ENCODE measurements at places on chromosomes 1 and 21.

GRCh38 chr1:205840146-205840923 is 9.6 kb downstream of the PM20D1 start:
- no peak for DNase-seq

DNA sequence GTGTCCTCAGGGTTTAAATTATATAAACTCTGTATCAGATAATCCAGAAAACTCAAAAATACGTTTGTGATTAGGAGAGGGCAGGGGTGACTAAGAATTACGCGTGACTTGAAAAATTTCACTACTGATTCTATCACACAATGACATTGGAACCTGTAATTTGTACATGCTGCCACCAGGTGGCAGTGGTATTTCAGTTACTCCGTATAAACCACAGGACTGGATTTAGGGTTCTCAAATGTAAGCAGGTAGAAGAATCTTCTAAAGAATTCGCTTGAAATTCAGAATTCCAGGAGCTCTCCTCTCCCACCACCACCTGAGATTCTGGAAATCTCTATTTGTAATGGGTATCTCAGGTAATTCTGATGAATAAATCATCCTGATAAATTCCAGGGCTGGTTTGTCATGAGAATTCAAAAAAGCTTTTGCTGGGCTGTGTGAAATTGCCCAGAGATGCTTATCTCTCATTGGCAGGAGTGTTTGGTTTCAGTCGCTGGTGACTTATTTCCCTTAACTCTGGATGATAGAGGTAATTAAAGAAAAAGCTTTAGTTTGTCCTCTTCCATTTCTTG is 1.7 kb upstream of the KRTAP7-1 start:
- DNase-seq = peak; percentile 65

GRCh38 chr1:101081496-101082488 is 56.2 kb upstream of the DPH5 start:
- DNase-seq = no peak

DNA sequence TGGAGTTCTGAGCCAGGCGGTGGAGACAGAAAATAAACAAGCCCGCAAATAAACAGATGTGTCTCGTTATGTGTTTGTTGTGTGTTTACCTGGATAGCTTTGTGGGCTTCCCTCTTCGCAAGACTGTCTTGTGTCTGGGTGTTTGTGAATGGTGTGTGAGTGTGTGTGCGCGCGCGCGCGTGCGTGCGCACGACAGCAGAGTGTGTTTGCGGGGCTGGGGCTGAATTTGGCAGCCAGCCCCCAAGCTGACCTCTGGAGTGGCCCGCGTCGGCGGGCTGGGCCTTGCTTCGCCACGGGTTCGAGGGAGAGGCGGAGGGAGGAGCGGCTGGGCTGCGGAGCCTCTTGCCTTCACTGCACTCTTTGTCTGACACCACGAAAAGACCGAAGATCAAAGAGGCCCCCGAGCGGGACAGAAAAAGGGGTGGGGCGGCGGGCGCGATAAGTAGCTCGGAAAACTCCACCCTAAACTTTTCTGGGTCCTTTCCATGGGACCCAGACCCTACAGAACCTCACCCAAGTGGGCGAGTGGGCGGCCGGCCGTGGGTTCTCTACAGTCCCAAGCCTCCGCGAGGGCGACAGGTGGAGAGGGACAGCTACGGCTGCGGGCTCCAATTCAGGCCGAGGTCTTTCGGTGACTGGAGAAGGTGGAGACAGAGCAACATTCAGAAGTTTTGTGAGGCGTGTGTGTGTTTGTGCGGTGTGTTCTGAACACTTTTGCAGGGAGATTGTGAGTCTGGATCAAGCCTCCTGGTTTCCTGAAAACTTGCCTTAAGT is 14.5 kb downstream of the PAX7 start:
- DNase-seq = no peak

GRCh38 chr1:224894915-224895314 is 34.6 kb upstream of the DNAH14 start:
- DNase-seq = peak; percentile 5

- DNase-seq = no peak
Observed at GRCh38 chr1:39147099-39148025, 57.1 kb upstream of the MACF1 start.

- no peak for DNase-seq
Observed at GRCh38 chr1:48908606-48909005, 131.9 kb upstream of the BEND5 start.

GRCh38 chr1:25799352-25799934 is 550 bp upstream of the SELENON start:
- no peak for DNase-seq

DNA sequence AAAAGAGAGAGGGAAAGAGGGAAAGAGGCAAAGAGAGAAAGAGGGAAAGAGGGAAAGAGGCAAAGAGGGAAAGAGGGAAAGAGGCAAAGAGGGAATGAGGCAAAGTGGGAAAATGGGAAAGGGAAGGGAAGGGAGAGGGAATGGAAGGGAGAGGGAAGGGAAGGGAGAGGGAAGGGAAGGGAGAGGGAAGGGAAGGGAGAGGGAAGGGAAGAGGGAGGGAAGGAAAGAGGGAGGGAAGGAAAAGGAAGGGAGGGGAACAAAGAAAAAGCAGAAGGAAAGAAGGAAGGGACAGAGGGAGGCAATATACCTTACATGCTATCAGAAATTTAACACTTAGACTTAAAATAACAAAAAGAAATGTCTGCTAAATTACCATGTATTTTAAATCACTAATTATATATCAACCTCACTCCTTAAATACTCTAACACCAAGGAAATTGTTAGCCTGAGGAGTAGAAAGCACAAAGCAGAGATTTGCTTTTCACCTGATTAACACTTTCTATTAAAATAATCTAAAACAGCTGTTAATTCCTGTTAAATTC is 41.8 kb downstream of the DUSP10 start:
- DNase-seq = no peak

GRCh38 chr1:16015491-16015890 is 2.4 kb downstream of the HSPB7 start:
- no peak for DNase-seq

DNA sequence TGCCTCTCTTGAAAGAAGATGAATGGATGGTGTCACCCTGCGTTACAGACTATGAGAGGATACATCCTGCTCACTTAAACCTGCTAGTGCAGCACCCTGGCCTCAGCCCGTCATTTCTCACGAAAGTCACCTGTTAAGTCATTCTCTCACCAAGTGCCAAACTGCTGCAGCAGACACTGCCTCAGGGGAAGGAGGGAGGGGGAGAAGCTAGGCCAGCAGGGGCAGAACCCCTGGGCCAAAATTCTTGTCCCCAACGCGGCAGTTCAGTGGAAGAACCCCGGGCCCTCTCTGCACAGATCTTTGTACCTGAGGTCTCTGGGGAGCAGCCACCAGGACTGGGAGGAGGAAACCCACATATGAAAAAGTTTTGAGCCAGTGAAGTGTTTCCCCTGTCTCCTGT is 37.6 kb downstream of the SYT6 start:
- DNase-seq = no peak

GRCh38 chr1:93692026-93692425 is 10.4 kb upstream of the BCAR3 start:
- no peak for DNase-seq

- DNase-seq = no peak
Observed at GRCh38 chr1:109794319-109795132, 30.8 kb upstream of the EPS8L3 start.

GRCh38 chr21:41703857-41704501 is 62.9 kb downstream of the RIPK4 start:
- DNase-seq = no peak

- peak; percentile 61 for DNase-seq
Observed at GRCh38 chr1:114353262-114353661, 157.7 kb downstream of the TRIM33 start.

DNA sequence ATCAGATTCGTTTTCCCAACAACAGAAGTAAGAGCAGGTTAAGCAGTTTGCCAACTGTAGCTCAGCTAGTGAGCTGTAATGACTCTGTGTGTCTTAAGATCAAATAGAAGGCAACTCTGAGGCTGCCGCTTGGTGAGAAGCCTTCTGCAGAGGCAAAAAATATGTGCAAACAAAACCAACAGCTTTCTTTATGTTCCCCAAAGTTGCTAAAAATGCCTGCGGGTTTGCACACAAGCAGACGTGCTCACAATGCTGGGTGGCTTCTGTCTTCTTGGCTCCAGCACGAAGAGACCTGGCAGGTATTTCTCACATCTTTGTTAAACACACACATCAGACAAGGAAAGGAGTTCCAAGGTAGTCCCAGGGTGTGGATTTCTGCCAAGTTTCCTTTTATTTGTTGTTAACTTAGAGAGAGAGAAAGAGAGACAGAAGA is 158.9 kb upstream of the JUN start:
- DNase-seq = no peak

DNA sequence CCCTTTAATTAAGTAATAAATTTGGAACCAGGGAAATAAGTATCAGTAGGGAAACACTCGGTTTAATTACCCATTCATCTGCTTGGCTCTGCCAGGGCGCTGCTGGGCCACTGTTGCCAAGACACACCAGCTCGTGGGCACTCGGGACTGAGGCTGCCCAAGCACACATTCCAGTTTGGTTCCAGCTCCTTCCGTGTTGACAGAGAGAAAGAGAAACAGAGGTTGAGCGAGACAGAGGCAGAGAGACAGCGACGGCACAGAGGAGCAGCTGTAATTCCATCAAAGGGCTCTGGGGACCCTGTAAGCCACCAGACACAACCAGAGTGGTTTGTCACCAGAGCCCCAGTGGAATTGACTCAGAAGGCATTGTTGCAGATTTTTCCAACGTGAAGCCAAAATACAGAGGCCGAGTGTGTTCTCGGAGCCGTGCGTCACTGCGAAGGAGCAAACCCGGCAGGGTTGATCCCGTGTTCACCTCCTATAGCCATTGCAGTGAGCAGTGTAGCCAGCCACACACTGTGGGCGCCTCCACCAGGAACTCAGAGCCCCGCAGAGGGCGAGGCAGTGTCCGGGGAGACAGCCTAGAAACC is 33.5 kb downstream of the SYF2 start:
- DNase-seq = no peak

DNA sequence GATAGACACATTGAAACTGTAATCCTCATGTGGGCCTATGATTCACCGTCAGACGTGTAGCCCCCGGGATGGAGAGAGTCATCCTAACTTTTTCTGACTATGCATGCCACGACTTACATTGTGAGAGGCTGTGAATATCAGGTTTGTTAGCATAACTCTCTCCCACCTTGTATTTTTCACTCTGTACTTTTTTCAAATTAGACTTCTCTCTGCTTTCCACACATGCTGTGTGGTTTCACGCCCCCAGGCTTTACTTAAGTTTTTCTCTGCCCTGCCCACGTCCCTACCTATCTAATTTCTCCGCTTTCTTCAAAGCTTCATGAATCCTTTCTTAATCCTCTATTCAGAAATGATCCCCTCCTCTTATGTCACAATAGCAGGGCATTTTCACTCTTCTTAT is 3.4 kb upstream of the NCAM2 start:
- no peak for DNase-seq

GRCh38 chr1:19654886-19655717 is 9.6 kb upstream of the HTR6 start:
- no peak for DNase-seq

- DNase-seq = no peak
Observed at GRCh38 chr1:229751610-229752009, 125.6 kb downstream of the URB2 start.

- no peak for DNase-seq
Observed at GRCh38 chr21:36985751-36986594, 19.5 kb upstream of the HLCS start.

DNA sequence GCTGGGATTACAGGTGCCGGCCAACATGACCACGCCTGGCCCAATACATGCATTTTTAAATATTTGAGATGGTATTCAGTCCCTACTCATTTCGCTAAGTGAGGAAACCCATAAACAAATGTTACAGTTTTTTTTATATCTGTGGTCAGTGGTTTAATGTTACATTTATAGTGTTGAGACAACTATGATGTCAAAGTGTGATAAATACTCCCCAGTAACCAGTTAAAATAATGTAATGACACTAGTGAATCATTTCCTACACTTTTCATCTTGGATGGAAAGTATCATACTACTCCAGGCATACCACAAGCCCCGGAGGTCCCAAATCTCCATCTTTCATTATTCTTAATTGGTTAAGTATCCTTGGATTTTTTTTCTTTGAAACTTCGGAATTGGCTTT is 87.5 kb upstream of the KIF26B start:
- DNase-seq = no peak

- no peak for DNase-seq
Observed at GRCh38 chr1:3831689-3832088, 25.3 kb downstream of the CEP104 start.

DNA sequence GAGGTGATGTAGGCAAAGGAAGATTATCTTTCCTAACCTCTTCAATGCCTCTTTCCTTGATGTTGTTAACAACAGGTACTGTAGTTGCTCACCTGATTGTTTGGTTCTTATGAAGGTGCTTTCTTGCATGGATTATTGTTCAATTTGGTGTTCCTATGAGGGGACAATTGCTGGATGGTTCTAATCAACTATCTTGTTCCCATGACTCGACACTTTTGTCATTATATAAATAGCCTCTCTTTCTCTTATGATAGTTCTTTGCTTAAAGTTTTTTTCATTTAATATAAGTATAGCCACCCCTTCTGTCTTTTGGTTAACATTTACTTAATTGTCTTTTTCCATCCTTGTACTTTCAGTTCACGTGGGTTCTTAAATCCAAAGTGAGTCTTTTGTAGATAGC is 35.5 kb downstream of the OR10R2 start:
- DNase-seq = no peak

- peak; percentile 53 for DNase-seq
Observed at GRCh38 chr1:94514095-94514727, 27.3 kb downstream of the F3 start.

DNA sequence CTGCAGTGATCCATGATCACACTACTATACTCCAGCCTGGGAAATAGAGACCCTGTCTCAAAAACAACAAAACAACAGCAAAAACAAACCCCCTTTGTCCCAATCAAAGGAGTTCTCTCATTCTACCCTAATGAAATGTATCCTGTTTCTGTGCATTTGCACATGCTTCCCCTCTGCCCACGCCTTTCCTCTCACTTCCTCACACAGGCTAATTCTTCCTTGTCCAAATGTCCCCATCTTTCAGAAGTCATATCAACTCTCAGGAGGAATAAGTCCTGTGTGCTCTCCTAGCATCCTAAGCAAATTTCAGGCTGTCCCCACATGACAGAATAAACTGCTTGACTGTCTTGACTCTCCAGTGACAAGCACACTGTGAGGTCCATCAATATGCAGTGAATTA is 8.1 kb upstream of the ATP1B1 start:
- peak; percentile 79 for DNase-seq

- DNase-seq = no peak
Observed at GRCh38 chr21:22343303-22343702, 1345.1 kb downstream of the NCAM2 start.

GRCh38 chr1:97163591-97164275 is 442.1 kb downstream of the PTBP2 start:
- DNase-seq = no peak

DNA sequence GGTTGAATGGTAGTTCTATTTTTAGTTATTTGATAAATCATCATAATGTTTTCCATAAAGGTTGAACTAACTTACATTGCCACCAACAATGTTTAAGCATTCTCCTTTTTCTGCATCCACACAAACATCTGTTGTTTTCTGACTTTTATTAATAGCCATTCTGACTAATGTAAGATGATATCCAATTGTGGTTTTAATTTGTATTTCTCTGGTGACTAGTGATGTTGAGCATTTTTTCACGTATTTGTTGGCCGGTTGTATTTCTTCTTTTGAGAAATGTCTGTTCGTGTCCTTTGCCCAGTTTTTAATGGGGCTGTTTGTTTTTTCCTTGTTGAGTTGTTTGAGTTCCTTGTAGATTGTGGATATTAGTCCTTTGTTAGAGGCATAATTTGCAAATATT is 24.6 kb upstream of the SLC35F3 start:
- DNase-seq = no peak

Data from suppressor macrophage treated with lipopolysaccharide for 4 hours (primary cell).